ENCODE measurements at places on chromosomes 16 and 17.

- no peak for DNase-seq
Measured at GRCh38 chr16:79980650-79981521, 380.3 kb upstream of the MAF start.

DNA sequence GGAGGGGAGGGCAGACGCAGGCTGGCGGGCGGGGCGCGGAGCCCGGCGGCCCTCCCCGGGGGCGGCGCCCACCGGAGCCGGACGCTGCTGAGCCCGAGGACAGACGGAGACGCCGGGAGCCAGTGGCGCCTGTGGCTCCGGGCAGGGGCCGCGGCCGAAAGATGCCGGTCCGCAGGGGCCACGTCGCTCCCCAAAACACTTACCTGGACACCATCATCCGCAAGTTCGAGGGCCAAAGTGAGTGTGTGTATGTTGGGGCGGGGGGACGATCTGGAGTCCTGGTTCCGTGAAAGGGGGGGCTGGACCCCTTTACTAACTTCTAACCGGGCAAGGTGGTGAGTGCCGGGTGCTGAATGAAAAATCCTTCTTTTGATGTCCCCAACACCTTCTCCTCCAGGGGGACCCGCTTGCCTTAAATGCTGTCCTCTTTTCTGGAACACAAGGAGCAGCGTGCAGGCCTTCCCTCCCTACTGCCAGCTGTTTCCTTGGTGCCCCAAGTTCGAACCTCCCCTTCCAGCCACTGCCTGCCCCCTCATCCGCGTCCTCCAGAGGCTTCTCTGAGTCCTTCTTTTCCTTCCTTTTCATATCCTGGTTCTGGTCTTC, at the start of gene KCNH6:
Gene KCNH6, plus strand, starts transcription at position 106 of the 603 bp plus-strand sequence. Its CDS starts 56 bp downstream, at position 162.
- no peak for DNase-seq

DNA sequence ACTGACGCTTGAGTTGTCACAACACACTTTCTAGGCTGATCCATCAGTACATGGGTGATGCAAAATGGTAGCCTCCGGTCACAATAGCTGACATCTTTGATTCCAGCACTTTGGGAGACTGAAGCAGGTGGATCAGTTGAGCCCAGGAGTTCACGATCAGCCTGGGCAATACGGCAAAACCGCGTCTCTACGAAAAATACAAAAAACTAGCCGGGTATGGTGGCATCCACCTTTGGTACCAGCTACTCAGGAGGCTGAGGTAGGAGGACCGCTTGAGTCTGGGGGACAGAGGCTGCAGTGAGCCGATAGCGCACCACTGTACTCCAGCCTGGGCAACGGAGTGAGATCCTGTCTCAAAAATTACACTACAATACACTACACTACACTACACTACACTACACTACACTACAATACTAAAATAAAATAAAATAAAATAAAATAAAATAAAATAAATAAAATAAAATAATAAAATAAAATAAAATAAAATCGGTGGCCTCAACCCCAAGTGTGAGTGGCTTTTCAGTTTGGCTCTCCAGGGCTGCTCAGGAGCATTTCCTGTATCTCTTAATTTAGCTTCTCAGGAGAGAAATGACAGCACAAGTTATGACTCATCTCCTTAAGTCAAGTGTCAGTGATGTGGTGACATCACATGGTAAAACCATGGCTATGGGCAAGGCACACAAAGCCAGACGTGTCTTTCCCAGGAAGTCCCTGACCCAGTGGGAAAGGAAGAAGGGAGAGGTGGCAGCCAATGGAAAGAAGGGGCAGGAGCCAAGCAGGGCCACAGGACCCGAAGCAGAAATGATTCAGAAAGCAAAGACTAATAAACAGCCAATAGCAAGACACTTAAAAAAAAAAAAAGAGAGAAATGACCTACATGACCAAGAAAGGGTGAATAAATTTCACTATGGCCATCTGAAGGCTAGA, 75.3 kb upstream of the TBC1D3K start:
- peak; percentile 38 for DNase-seq

DNA sequence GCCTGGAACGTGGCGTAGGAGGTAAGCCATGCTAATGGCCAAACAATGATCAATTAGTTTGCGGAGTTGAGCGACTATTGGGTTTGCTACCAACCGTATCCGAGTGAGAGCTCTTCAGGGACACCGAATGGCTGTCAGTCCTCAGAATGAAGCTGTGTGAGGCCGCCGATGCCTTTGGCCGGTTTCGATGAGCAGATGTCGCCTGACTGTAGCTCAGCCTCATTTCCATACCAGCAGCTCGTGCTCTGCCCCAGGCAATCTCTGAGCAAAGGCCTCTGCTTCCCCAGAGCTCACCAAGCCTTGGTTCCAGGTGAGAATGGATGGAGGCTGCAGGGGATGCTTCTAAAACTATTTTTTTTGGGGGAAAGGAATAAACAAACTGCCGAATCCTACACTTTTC, 111.7 kb upstream of the HS3ST4 start:
- DNase-seq: no peak

GRCh38 chr17:55845385-55845784, 94.5 kb downstream of the PCTP start:
- DNase-seq: no peak

DNA sequence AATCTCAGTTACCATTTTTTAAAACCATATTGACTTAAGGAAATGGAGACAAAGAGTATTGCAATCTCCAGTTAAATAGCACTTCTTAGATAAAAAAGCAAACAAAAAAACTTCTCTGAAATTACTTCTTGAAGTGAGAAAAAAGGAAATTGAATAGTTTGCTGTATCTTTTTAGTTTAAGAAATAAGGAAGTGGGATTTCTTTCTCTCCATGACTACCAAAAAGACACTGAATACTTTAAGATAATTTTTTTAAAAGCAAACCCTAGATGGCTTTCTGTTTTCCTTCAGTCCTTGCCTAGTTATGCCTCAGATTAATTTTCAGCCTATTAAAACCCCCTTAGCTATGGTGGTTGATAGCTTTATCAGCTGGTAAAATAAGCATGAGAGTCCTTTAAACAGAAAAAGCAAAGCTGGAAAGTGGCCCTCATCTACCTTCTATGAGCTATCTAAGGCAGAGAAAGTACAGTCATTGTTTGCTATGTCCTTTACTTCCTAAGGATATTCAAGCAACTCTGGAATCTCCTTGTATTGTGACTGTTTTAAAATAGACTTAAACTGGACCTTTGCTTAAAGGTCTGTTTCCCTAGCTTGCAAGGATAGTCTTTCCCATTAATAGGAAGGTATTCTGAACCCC, 28.6 kb downstream of the TPPP3 start:
- DNase-seq: no peak

Data from HS-27A (cell line).